Fibroblast of skin of left quadriceps (primary cell): ENCODE measurements at places on chromosomes 3 and 15.
A peak's percentile ranks its signal among the peaks of the same experiment; 100 is the strongest.

DNA sequence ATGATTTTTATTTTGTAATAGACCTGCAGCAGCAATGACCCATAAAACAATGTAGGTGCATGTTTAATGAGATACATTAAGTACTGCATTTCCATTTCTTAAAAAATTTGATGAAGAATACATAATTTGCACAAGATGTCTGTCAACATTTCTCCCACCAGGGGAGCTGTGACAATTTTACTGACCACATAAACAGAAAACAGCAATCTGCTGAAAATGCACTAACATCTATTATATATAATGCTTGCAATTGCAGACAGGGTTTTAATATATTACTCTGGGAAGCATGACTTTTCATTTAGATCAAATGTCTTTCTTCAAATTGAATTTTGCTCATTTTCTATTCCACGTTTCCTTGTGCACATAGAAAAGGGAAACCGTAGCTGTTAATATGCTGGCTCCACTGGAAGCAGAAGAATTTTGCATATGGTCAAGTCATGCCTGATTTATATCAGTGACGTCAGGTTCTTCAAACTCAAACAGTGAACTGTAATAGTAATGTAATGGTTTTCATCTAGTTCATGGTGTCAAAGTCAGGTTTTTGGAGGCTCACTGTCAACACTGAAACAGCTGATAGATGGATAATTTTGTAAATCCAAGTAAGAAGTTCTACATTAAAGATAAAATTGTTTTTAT is 79.8 kb upstream of the IGF1R start:
- no peak for DNase-seq

DNA sequence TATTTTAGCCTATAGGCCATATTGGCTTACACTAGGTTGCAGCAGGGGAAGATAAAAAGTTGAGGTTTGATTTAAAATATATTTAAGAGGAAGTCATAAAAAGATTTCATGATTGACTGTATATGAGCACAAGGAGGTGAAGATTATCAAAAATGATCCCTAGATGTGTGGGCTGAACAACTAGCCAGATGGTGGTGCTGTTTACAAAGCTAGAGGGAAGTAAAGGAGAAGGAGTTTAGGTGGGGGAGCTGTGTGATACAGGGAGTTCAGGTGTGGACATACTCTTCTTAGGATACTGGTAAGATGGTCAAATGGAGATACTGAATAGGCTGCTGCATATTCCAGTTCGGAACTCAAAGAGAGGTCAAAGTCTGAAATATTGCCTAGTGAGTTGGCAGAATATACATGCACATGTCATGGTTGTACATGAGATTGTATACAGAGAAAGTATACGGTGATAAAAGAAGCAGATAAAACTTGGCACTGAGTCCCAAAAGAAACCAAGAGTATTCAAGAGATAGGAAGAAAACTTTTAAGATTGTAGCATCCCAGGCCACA is 727.8 kb downstream of the NLGN1 start:
- peak; percentile 37 for DNase-seq

DNA sequence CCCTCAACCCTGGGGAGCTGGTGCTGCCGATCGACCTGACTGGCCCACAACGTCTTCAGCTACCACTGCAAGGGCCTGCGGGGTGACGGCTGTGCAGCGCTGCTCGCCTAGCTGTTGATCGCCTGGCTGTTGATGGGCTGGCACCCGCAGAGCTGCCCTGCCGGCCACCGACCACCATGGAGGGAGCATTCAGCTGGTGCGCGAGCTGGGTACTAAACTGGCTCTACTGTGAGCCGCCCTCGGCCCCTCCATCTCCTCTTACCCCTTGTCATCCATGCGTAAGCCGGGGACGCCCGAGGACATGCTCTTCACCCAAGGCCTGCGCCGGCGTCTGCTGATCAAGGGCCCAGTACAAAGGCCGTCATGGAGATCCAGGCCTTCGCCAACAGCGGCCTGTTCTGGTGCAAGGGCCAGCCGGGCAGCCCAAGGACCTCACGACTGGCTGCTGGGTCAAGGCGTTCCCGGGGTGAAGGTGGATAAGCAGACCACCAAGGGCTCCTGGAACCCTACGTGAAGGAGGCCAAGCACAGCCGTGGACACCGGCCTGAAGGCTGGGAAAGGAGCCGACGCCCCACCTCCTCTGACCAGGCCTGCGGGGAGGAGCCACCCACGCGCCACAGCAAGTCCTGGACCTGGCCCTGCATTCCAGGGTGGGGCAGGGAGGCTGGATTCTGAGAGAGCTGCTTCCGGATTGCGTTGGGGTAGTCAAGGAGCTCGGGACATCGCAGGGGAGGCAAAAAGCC is 46.9 kb downstream of the SFMBT1 start:
- DNase-seq = no peak

- peak; percentile 36 for DNase-seq
Observed at GRCh38 chr15:76139368-76140073, 79.7 kb downstream of the TMEM266 start.

GRCh38 chr3:38837358-38837757 is 21.3 kb upstream of the SCN10A start:
- no peak for DNase-seq

DNA sequence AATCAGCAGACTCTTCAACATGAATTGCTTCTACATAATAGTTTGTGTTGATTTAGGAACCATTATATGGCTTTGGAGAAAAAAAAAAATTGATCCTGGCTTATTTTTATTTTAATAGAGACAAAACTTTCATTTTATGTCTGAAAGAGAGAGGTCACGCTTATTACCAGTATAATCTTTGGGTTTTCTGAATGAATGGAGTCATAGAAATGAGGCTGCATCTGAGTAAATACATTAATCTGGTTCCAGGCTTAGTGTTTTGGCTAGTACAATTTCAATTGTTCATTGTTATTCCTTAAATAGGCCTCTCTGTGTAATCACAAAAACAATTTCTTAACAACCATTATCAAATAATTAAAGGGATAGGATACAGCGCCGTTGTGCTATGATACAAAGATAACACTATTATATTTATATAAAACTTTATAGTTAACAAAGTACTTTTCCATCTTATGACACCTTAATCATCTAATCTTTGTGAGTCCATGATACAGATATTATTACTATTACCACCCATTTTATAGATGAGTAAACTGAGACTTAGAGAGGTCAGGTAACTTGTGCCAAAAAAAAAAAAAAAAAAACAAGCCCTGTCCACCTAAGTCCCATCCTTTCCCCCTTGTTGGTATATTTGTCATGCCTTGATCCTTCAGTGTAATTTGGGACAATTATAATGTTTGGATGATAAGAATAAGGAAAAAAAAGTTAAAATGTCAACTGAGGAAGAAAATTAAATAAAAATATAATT is 41.8 kb upstream of the GOLM2 start:
- no peak for DNase-seq

GRCh38 chr15:99084965-99085364 is 19.9 kb upstream of the SYNM start:
- no peak for DNase-seq

- no peak for DNase-seq
Observed at GRCh38 chr15:56045068-56045748, 51.8 kb upstream of the NEDD4 start.

DNA sequence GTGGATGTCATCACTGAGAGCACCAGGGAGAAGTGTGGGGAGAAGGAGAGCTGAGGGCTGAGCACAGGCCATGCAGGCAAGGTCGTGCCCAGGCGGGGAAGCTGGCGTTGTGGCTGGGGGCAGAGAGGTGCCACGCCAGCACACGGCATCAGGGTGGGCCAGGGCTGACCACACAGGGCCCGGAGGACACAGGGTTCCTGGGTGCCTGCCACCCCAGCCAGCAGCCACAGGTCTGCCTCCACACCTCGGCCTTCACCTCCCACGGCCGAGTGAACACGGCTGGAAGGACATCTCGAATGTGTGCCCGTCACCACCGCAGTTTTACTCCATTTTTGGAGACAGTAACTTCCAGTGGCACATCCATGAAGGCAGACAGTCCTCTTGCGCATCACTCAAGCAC is 77.1 kb downstream of the ATP10A start:
- no peak for DNase-seq

- DNase-seq = no peak
Observed at GRCh38 chr3:121885386-121885785, 8.8 kb upstream of the SLC15A2 start.

DNA sequence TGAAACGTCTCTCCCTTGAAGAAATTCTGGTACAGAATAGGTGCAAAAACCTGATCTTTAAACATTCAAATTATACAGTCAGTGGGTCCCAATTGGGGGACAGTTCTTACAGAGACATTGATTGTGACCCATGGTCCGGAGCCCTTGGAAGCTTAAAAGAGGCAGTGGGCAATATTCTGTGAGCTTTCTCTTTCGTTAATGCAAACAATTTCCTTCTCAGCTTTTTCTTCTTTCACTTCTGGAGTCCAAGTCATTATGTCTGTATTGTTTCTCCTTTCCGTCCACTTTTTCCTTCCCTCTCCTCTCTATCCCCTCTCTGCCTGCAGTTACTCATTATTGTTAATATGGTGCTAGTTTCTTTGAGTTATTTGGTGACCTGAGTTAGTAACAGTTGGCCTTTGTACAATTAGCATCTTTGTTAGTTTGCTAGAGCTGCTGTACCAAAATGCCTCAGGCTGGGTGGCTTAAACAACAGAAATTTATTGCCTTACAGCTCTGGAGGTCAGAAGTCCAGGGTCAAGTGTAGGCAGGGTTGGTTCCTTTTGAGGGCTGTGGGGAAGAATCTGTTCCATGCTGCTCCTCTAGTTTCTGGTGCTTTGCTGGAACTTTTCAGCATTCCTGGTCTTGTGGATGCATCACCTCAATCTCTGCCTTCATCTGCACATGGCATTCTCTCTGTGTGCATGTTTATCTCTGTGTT is 102.6 kb downstream of the GMPS start:
- no peak for DNase-seq

DNA sequence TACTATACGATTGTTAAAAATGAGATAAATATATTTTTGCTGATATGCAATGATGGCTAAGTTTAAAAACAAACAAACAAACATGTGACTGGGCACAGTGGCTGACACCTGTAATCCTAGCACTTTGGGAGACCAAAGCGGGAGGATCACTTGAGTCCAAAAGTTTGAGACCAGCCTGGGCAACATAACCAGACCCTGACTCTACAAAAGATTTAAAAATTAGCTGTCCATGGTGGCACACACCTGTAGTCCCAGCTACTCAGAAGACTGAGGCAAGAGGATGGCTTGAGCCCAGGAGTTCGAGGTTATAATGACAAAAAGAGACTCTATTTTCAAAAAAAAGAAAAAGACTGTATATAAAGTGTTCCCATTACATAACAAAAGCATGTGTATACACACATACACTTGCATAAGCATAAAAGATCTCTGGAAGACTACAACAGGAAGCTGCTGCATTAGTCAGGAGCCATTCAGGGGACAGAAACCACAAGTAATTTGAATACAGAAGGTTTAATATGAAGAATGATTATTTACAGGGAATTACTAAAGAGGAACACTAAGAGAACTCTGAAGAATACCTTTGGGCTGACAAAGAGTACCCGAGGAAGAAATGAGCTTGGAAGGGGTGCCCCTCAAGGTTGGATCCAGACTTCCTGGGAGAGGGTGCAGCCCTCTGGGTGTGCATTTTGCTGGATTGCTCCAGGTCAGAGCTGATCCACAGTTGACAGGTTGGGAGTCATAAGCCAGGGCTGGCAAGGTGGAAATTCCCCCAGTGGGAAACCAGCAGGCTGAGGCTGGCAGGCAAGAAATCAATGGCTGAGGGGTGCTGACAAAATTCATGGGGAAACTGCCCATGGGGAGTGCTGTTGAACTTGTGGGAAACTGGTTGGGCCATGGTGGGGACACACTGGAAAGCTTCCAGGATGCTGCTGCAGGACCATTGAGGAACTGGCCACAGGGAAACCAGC is 9.3 kb upstream of the TM4SF18 start:
- DNase-seq = peak; percentile 68

- DNase-seq = no peak
Observed at GRCh38 chr15:79381593-79381992, 50.5 kb upstream of the MINAR1 start.

- DNase-seq = no peak
Observed at GRCh38 chr3:47479826-47480160, 4.1 kb upstream of the SCAP start.

DNA sequence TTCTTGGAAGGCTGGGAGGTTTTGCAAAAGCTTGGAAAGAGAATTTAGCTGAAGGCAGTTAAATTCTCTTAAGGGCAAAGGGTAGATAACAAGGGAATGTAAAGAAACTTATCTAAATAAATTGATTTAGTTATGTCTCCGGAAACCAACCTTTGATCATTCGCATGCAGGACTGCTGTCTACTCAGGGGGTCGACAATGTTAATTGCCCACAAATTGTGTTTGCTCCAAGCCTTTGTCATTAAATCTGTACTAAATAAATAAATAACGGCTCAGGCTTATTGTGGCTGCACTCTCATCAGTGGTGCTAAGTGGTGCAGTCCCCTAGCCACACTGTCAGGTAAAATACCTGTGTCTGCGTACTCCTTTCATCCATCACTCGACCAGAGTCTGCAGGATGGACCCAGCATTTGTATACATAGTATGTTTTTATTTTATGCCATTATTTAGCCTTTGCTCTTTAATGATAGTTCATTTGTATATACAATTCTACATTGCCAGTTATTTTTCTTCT is 497.4 kb upstream of the RASGRP1 start:
- no peak for DNase-seq

- no peak for DNase-seq
Observed at GRCh38 chr3:10964537-10965167, 27.9 kb upstream of the SLC6A1 start.

DNA sequence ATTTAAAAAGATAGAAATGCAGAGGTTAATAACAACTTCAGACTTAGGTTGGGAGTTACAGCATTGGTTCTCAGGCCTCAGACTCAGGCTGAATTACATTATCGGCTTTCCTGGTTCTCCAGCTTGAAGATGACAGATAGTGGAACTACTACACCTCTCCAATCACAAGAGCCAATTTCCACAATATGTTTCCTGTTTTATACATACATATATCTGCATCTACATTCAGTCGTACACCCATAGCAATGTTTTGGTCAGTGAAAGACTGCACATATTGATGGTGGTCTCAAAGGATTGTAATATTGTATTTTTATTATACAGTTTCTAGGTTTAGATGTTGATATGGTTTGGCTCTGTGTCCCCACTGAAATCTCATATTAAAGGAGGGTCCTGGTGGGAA is 35.4 kb downstream of the AADACL2 start:
- DNase-seq = no peak

DNA sequence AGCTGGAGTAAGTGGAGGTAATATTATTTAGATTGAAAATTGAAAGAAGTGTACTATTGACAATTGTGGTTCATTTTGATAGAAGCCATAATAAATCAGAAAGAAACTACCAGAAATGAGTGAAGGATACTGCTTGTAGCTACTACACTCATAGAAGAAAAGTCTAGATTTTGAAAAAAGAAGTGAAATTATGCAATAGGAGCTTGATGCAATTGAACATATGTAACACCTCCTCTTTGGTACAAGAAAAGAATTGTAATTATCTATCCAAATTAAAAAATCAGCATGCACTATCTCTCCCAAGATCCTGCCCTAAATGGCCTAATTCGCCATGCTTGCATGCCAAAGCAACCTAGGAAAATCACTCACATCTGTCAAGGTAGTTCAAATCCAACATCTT is 51.1 kb upstream of the CD200R1L start:
- DNase-seq = no peak

DNA sequence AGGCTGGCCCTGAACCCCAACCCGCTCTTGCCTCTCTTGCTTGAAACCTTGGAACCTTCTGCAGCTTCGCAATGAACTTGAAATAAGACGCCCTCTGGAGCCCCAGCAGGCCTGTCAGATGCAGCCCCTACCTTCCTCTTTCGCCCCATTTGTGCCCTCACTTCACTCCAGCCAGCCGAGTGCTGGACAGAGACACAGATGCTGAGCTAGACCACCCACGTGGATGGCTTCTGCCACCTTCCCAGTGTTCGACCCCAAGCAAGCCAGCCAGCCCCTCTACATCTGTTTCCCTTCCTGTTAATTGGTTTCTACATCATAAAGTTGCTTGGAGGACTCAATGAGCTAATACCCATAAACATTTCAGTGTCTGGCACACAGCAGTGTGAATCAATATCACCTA is 23.8 kb upstream of the SNRPA1 start:
- DNase-seq = no peak
